ENCODE measurements at places on chromosomes 5 and 9.
A peak's percentile ranks its signal among the peaks of the same experiment; 100 is the strongest.

GRCh38 chr9:128823362-128823902, 5.1 kb downstream of the ENDOG start:
- no peak for DNase-seq

DNA sequence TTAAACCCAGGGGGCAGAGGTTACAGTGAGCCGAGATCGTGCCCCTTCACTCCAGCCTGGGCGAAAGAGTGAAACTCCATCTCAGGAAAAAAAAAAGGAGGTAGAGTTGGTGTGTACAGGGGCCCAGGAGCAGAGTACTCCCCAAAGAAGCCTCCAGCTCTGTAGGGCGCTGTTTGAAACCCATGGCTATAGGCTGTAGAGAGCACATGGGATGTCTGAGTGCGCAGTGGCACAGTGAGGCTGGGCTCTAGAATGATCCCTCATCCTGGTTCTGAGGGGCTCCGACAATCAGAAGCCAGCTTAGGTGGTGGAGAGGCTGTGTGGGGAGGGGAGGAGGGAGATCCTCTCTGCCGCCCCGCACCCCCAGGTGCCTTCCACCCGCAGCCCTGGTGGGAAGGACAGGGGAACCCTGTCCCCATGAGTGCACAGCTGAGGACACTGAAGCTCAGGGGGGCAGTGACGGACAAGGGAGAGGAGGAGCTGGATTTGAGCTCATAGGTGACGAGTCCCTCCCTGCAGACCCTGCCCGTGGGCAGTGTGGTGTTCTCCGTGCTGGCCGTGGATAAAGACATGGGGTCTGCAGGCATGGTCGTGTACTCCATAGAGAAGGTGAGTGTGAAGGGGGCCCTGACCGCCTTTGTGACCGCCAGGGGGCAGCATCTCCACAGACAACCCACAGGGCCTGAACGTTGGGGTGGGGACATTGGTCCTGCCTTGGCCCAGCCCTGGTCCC, 24.6 kb downstream of the CDHR2 start:
- peak; percentile 75 for DNase-seq

DNA sequence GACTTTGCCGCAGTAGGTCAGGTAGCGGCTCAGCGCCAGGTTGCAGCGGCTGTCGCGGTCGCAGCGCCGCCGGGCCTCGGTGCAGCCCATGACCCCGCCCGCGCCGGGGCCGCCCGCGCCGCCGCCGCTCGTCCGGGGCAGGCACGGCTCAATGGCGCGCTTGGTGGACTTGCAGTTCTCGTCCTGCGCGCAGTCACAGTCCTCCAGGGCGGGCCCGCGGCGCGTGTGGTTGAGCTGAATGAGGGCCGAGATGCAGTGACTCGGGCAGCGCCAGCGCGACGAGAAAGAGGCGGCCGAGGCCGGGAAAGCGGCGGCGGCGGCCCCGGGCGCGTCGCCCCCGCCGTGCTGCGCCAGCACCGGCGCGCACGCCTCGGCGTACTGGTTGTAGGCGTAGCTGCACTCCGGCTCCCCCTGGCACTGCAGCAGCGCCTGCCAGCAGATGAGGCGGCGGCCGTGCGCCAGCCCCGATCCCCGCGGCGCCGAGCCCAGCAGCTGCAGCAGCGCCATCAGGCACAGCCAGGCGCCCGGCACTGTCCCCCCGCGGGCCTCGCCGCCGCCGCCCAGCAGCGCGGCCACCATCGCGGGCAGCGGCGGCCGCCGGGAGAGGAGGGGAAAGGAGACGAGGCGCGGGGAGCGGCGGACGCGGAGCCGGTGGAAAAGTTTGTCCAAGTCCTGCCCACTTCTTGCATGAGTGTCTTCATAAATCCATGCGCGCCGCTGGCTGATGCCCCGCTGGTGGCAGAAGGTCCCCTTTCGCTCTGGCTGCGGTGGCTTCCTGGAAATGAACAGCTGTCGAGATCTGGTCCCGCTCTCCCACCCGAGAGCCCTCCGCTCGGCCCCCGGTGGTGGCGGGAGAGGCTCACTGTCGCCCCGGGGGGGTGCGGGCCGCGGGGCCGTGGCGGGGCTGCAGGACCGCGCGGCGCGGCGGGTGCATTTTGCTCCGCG, 833 bp downstream of the GAS1 start:
- peak; percentile 62 for DNase-seq

DNA sequence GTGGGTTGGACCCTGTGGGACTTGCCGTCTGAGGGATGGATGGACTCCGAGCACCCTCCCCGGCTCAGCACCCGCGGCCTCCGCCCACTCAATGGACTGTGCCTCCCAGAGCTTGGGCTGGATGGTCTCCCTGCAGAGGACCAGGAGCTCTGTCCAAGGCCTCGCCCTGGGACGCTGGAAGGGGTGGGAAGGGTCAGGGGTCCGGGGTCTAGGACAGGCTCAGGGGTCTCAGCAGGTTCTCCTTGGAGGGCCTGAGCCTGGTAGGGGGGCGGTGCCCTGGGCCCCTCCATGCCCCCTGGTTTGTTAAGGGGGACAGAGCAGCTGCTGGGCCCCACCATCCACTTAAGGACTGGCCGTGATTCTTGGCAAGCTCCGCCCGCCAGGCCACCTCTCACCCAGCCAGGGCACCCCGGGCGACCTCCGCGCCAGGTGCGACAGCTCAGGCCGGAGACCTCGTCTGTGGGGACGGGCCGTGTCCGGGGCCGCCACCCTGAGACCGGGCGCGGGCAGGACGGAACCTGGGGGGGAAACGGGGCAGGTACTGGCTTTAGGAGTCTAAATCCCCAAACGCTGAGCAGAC, 29.2 kb downstream of the EXOC3 start:
- no peak for DNase-seq

DNA sequence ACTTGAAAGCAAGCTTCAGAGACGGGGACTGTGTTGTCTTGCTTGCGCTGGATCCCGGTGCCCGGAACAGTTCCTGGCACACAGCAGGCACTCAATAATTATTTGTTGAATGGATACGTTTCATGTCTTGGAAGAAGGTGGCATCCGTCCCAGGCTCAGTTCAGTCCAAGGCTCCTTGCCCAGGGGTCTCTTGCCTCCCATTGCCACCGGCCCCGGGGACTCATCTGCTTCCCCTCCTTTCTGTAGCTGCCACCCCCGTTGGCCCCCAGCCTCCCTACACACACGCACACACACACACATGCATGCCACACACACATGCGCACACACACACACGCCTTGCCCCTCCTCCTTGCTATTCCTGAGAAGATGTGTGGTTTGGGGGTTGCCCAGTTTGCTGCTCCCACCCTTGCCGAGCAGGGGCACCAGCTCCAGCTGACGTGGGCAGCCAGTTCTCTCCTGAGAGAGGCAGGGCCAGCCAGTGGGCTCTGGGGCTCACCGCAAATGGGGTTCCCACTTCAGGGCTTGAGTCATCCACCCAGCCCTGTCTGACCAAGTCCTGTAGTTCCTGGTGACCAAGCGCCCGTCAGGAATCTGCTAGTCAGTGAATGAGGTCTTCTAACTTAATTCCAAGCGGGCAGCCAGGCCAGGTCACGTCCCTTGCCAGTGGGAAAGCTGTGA, 41.8 kb downstream of the HK3 start:
- DNase-seq: no peak

DNA sequence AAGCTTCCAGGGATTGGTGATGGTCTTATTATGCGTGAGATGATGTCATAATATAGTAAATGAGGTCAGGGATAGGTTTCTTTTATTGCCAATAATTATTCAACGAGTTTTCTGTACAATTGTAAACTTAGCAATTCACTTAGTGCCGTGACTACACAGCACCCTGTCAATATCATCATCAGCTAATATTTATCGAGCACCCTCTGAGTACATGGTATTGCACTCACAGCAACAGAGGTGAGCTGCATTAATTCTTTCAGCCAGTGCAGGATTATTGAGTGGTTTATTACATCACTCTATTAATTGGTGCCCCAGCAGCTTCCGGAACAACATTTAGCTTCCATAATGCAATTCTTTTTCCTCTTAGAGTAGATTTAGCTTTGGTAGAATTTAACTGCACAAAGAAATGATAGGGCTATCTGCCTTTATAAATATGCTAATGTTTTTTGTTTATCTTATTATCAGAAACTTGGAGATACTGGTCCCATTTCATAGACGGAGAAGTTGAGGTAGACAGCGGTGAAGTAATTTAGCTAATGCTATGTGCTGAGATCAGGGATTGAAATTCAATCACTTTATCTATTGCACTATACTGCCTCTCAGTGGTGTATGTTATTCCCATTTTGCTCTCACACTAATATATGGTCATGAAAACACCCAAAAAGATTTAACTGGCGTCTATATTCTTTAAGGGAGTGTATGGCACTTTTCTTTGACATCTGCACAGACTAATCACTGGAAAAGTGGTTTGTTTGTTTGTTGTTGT, 726.1 kb upstream of the WWC1 start:
- DNase-seq: no peak

DNA sequence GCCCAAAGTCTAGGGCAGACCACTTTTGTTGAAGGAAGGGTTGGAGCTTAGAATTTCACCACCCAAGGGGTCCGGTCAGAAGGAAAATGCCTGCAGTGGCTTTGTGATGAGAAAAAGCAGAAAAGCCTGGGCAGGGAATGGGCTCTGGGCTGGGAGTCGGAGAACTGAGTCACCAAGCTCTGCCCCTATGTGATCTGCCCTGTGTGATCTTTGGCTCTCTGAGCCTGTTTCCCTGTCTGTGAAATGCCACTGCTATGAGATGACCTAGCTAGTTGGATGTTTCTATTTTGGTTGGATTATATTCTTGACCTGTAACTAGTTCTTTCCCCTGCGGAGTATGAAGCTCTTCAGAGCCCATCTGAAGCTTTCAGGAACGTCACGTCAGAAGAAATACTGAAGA, 9.8 kb downstream of the POLR1E start:
- no peak for DNase-seq

DNA sequence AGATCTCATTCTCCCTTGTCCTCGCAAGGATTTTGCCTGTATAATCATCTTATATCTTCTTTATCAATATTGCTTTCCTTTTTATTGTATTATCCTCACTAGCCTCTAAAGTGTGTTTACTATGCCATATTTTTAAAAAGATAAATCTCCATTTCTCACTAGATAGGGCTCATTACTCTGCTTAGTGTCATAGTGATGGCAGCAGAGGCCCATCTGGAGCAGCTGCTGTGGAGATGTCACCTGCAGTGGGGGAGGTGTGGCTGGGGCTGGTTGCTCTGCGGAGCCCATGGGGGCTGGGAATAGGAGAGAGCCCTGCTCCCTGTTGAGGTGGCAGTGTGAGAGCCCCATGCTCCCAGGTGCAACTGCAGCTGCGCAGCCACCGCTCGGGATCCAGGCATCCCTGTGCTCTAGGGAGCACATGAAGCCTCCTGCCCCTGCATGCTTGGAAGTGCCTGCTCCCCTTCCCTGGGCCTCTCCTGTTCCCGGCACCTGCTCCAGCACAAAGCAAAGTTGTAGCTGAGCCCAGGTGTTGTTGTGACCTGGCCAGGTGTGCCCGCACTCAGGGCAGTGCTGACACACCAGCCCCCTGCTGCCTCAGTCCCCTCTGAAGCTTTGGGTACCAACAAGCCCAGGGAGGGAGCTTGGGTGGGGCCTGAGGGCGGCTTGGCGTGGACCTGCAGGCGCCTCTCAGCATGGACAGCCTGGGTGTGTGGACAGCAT, 144.6 kb upstream of the MRPS30 start:
- no peak for DNase-seq

GRCh38 chr9:130565792-130566191, 13.6 kb upstream of the FUBP3 start:
- DNase-seq: no peak

- no peak for DNase-seq
Observed at GRCh38 chr5:23639326-23639725, 131.9 kb downstream of the PRDM9 start.

DNA sequence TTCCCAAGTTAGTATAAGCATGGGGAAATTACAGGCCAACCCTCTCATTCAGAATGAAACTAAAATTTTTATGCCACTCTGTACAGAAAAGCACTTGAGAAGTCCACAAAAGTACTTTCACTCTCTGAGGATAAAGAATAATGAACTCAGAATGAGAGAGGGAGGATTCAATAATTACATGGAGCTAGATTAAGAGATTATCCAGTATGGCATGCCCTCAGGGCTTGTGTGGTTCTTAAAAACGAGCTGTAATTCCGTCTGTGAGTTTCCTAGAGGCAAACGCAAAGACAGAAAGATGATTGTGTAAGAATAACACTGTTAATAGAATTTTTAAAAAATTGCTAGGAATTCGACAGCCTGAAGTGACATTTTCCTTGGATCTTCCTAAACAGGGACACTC, 126.8 kb upstream of the PTCH1 start:
- DNase-seq: no peak

DNA sequence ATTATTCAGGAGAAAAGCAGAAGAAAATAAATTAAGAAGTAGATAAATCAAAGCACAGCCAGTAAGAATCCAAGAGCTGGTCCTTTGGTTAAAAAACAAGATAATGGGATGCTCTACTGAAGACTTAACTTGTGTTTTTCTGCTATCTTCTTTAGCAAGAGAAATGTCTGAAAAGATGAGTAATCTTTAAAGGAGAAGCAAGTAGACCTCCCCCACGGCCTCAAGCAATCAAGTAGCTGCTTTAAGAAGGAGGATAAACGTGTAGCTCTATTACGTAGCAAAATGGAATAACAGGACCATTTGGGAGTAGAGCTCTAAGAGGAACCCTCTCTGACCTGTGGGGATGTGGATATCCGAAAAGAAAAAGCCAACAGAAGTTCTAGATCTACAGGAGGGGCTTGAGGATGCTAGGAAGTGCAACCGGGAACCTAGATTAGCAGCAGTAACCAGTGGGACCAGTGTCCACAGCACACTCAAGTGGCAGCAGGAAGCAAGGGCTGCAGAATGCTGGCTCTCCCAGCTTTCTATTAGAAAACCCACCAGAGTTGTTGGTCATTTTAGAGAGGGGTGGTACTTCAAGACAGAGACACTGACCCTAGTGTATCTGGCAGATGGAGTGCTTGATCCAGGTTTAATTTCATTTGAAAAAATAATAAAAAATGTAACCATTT, 185.4 kb downstream of the GABBR2 start:
- DNase-seq: no peak

DNA sequence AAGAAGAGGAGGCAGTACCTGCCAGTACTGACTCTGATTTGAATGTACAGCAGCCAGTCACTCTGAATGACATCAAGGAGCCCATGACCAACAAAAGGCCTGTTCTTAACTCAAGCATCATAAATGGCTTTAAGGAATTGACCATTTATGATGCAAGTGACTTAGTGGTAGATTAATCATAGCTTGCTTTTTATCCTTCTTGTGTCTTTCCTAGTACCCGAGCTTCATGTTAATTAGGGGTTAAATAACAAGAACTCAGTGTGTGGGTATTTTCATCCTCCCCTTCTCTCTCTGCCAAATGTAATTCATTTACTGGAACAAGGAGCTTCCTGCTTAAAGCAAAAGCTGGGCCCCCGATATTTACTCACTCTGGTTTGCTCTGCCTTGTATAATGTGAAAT, 146.5 kb downstream of the UNC13B start:
- no peak for DNase-seq

Measured in stimulated activated naive CD4-positive, alpha-beta T cell treated with Interleukin-2 at 50 U/mL for 16 hours (primary cell).